Activated CD4-positive, alpha-beta T cell treated with anti-CD3 and anti-CD28 coated beads, Interleukin-2, amount 10 ng/mL, durations not matched to agents 7 days and 5 days (primary cell): ENCODE measurements at places on chromosomes 7 and 10. TPM values are rescaled to one million over a fixed set of nuclear protein-coding genes. Genes with fewer than 3 reads are reported as not detected.

- DNase-seq: no peak
These were observed 159.2 kb upstream of the FOXP2 start for GRCh38 chr7:114255404-114255841.

DNA sequence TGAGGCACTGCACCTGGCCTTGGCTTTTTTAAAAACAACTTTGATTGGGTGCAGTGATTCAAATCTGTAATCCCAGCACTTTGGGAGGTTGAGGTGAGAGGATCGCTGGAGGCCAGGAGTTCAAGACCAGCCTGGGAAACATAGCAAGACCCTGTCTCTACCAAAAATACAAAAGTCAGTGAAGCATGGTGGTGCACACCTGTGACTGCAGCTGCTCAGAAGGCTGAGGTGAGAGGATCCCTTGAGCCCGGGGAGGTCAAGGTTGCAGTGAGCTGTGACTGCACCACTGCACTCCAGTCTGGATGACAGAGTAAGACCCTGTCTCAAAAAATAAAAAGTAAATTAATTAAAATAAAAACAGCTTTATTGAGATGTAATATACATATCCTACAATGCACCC lies 84.9 kb downstream of the NPTX2 start:
- no peak for DNase-seq

- no peak for DNase-seq
These were observed 1.9 kb downstream of the UBN2 start for GRCh38 chr7:139232904-139233303.

- no peak for DNase-seq
These were observed 149.2 kb upstream of the GHITM start for GRCh38 chr10:83990126-83990525.

The UCN3 gene
- total RNA-seq: not detected

GRCh38 chr7:124800386-124800785 lies 34.8 kb upstream of the GPR37 start:
- DNase-seq: no peak

- no peak for DNase-seq
These were observed 13.1 kb downstream of the TSPAN33 start for GRCh38 chr7:129157651-129158050.
